Cortex of kidney (tissue), 1 donor: ENCODE measurements at places on chromosomes 3 and 15.

DNA sequence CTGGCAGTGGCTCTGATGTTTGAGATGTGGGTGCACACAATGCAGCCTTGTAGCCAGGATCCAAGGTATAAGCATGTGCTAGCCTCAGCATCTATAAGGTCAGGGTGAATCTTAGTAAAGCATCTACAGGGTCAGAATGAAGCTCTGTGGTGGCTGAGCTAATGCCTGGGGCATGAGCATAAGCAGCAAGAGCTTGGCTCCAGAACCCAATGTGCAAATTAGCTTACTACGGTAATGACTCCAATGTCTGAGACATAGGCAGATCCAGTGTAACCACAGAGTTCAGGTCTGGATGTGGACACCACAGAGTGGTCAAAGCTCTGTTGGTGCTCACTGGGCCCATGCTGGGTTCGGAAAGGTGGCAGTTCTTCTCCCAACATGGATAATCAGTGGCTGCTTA, 304.5 kb upstream of the NECTIN3 start:
- no peak for DNase-seq

DNA sequence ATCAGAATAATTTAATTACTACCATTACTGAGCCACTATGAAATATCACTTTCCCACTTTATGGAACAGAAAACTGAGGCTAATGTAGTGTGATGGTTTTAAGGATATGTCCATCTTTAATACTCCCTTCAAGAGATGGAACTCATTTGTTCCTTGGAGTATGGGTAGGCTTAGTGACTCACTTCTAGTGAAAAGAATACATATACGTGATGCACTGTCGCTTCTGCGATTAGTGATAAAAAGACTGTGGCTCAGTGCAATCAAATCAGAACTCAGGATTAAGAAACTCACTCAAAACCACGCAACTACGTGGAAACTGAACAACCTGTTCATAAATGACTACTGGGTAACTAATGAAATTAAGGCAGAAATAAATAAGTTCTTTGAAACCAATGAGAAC, 216.6 kb downstream of the SUCLG2 start:
- DNase-seq = no peak

GRCh38 chr3:8421711-8422110, 79.9 kb upstream of the LMCD1 start:
- no peak for DNase-seq

GRCh38 chr3:81643721-81644120, 117.7 kb downstream of the GBE1 start:
- DNase-seq = no peak

DNA sequence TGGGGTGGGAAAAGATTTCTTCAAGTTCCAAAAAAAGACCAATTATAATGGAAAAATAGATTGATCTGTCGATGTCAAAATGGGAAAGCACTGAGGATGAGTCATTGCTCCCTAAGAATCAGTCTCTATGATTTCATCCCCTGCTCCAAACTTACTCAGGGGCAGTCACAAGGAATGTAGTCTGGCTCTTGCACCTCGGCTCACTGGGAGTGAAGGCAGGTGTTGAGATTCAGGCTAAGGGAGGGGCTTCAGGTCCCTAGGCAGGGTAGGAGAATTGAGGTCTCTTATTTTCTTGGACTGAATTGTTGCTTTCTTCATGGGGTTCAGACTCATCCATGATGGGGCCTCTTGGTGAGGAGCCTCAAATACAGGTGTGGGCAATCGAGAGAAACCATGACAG, 14.2 kb downstream of the ESYT3 start:
- no peak for DNase-seq

DNA sequence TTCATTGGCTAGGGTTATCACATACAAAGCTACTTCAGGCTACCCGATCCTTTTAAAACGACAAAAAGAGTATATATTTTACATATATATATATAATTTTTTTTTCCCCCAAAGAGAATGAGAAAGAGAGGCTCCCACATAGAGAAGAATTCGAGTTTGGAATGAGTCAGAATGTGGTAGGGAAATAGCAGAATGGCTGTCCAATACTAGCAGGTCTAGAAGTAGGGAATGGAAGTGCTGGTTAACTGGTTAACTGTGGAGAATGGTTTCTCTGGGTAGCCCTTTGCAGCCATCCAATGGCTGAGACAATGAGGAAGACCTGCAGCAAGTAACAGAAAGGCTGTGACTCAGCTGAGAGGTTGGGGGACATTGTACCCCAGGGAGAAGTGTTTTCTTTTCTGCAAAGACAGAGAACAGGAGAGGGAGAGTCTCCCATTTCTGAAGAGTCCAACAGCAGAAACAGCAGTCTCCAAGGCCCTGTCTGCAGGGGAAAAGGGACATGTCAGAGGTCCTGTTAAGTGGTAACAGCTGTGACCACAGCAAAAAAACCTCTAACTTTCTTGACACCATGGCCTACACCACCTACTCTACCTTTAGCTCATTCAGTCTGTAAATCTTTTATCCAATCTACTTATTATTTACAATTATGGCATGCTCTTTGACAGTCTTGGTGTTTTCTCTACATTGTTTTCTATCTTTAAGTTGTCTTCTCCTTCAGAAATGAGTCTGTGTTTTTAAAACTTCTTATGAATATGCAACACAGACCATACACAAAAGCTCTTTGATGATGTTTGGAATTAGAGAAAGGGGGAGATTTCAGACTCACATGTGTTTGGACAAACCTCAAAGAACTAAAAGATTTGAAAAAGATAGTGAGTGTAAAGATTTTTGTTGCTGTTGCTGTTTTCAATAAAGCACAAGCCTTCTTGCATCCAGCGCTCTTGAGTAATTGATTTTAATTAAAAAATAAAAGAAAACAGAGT, 116.1 kb upstream of the SLC7A14 start:
- DNase-seq = no peak

GRCh38 chr15:43406189-43406588, 35.3 kb downstream of the TUBGCP4 start:
- DNase-seq = no peak

- DNase-seq = no peak
Measured at GRCh38 chr3:164332831-164333802, 745.2 kb downstream of the SI start.

GRCh38 chr15:65893060-65893459, 23.8 kb downstream of the RAB11A start:
- DNase-seq = no peak

DNA sequence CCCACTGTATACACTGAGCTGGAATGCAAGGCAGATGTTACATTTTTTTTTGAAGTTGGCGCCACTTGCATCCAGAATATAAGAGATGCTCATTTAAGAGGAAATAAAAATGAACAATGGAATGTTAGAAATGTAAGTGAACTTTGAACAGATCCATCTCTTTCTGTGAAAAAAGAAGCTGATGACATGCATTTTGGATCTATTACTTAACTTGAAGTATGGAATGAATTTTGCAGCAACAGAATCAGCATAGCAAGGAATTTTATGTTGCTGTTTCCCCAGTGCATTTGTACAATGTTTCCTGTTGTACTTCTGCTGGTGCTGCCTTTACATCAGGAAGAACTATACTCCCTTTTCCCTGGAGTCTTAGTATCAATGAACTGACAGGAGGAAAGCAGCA, 178.2 kb downstream of the LSAMP start:
- no peak for DNase-seq

- no peak for DNase-seq
Measured at GRCh38 chr3:144809380-144809779, 837.8 kb downstream of the DIPK2A start.

DNA sequence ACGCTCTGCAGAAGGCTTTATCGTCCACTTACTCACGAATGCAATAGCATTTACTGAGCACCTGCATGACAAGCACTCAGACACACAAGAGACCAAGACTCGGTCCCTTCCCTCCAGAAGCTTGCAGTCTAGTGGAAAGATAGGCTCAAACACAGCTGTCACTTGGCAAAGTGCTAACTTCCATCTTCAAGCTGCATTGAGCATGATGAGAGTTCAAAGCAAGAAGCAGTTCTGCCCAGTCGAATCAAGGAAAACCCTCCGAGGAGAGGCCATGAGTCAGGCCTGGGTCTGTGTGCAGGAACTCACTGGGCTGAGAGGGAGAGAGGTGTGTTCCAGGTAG, 51.5 kb downstream of the C3orf20 start:
- DNase-seq = no peak

DNA sequence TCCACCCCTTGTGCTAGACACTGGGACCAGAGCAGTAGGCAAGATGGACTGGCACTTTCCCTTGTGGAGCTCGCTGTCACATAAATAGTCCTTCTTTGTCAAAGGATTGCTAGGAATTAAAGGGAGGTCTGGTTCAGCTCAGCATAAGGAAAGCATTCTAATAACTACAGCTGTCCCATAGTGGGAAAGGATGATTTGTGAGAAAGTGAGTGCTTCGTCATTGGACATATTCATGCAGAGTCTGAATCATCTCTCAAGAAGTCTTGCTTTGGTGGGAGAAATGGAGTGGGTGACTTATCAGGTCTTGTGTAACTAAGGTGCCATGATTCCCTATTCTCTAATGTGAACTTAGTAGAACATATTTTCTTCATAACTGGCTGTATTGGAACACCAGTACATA, 14.7 kb downstream of the PPARG start:
- DNase-seq = no peak

DNA sequence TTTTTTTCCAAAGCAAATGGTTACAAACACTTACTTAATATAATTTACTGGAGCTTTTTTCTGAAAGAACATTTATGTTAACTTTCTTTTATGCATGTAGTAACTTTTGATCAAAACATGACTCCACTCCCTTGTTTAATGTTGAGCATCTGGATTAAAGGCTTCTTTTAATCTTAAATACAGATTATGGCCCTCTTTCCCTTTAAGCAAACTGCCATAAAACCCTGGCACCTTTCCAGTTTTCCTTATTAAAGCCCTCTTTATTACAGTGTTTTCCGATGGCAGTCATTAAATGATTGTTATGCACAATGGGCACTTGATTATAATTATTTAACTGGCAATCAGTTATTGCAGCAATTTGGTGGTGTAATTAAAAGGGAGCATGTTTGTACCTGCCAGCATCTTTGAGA, 167.0 kb downstream of the VGLL4 start:
- no peak for DNase-seq

DNA sequence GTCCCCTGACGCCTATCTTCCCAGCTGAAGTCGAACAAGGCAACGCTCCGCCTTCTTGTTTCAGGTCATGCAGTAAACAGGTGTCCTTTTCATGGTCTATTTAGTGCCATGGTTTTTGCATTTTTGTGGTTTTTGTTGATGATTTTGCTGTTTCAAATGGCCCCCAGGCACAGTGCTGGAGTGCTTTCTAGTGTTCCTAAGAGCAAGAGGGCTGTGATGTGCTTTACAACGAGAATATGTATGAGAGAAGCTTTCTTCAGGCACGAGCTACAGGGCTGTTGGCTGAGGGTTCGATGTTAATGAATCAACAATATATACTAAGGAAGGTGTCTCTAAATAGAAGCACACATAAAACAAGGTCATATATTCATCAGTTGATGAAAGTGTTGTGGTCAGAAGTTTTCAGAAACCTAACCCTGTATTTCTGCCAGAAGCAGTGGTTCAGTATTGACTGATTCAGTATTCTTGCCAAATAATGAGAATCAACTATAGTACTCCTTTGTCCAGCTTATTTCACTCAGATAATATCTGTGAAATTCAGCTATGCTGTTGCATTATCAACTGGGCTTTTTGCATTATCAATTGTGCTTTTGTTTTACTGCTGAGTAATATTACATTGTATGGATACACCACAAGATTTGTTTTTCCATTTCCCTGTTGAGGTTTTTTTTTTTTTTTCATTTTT, 18.5 kb downstream of the LIMD1 start:
- DNase-seq = no peak

DNA sequence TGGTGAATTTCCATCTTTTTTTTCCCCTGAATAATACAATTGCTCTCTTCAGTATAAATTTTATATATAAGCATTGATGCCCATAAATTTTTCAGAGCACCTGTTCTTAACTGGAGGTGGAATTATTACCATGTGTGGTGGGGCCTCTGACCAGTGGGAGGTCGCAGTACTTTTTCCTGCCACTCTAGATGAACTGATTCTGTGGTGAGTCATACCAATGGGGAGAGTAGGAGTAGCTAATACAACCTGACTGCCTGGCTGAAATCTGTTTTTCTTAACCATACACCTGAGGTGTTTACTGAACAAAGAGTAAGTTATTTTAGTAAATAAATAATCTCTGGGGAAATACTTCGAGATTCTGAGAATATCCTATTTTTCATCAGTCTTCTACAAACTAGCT, 67.2 kb downstream of the UNC13C start:
- no peak for DNase-seq

DNA sequence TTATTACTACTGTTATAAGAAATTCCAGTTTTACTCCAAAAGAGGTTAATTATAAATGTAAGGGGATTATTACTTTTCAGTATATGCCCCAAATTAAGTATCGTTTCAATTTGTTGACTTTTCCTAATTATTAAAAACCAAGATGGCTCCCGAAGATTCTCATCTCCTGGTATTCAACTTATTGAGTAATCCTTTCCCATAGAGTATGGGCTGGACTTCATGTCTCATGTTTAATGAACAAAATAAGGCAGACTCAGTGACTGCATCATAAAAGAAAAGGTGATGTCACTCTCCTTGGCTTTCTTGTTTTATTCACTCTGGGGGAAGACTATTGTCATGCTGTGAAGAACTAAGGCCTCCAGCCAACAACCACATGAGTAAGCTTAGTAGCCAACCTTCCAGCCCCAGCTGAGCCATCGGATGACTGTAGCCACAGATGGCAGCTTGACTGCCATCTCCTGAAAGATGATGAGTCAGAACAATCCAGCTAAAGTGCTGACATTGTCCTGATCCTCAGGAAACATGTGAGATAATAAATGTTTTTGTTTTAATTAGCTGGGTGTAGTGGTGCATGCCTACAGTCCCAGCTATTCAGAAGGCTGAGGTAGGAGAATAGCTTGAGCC, 17.3 kb downstream of the IGF2BP2 start:
- DNase-seq = no peak

- DNase-seq = no peak
Measured at GRCh38 chr3:193843474-193844301, 250.7 kb downstream of the OPA1 start.

DNA sequence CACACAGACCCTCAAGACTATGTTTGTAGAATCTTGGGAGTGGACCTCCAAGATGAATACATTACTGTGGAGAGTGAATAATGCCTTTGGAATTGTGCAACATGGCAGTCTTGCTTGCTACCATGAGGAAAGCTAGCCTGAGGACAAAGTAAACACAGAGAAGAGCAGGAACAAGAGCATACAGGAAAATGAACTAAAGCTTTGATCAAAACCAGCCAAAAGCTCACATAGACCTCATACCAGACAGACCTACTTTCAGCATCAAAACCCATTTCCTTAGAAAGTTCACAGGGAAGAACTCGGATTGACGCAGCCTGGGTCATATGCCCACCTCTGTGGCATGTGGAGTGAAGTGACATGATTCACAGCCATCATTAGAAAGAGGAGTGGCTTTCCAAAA, 3.3 kb upstream of the RAB8B start:
- no peak for DNase-seq

DNA sequence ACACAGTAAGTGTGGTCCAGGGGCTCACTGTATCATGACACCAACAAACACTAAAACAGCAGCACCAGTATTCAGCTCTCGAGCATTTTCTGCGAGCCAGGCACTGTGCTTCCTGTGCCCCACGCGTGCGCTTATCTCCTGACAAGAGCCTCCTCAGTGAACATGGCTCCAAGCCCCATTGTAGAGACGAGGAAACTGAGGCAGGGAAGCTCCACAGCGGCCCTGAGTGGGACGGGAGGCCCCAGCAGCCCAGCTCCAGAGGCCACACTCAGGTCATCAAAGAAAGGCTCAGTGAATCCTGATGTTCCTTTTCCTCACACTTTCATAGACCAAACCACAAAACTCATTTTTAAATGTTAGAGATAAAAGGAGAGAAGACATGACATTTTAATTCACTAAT, 113.1 kb downstream of the TPRA1 start:
- no peak for DNase-seq

- DNase-seq = no peak
Measured at GRCh38 chr3:28860307-28860706, 420.6 kb upstream of the RBMS3 start.
